ENCODE measurements at places on chromosomes 5 and 9.

DNA sequence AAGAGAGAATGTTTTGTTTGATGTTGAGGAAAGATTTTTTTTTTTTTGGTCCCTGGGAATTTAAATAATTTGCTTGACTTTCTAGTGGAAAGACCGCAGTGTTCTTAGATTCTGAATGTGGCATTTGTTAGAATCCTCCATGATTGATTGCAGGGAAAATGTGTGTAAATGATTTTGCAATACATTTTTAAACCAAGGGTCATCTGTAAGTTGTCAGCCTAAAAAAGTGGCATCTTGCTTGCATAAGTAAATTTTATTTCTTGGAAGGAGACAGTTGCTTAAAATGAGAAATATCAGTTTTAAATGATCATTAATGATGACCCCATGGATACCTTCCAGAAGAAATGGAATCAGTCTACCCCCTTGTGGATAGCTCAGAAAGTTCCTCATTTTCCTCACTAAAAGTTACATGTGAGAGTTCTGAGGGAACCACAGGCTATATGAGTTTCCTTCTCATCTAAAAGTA lies 105.1 kb upstream of the SLC25A48 start:
- no peak for DNase-seq

DNA sequence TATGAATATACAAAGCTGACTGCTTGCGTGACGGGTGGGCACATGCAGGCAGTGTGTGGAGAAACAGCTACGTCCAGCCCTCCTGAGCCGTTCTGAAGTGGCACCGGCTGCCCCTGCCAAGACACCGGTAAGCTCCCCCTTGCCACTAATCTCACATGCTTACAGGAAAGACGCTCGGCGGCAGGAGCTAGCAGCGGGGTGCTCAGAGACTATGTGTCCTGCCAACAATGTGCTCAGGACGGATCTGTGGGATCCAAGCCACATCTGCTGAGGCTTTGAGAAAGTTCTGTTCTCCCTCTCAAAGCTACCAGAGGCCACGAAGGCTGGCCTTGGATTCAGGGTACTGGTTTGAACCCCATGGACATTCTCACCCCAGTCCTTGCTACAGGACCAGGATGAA lies 157.2 kb upstream of the PHYKPL start:
- DNase-seq = no peak

DNA sequence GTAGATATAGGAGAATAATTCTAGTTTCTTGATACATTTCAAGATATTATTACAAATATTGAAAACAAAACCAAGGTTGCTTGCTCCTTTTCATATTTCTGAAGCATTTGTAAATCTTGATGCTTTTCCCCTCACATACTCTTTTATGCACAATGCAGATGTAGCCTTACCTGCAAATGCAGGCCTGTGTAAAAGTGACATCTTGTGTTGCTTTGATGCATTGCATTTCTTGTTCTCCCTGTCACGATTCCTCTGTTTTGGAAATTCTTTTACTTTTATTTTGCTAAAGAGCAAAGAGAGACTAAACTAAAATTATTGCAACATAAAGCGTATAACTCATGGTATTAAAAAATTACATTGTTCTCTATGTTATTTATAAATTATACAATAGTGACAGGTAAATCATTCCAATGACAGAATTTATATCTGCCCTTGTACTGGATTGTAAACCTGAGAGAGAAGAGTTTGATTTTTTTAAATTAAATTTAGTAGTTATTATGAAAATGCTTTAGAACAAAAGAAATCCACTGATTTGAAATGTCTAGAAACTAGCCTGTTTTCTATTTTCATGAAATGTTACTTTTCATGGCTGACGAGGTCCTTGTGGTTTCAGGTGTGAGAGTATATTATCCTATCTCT lies 970.0 kb downstream of the MAT2B start:
- peak; percentile 30 for DNase-seq

DNA sequence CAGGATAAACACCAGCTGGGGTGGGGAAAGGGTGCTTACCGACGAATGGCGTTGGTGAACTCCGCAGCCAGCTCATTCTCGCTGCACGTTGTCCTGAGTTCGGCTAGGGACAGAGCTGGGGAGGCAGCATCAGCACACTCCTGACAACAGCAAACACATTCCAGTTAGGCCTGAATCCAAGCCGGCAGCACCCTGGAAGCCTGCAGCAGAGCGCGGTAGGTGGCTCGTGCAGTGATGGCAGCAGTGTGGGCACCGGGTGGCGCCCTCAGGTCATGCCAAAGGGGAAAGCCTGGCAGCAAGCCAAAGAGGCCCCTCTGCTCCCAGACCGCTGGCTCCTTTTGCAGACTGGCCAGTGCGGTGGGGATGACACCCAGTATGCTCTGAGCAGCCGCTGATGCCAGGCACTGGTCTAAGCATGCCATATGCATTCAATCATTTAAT lies 66.9 kb downstream of the DCP2 start:
- no peak for DNase-seq

- DNase-seq = no peak
These were observed 38.2 kb upstream of the SLC2A8 start for GRCh38 chr9:127358770-127359169.

GRCh38 chr5:19301271-19301670 lies 686.7 kb downstream of the CDH18 start:
- DNase-seq = no peak

DNA sequence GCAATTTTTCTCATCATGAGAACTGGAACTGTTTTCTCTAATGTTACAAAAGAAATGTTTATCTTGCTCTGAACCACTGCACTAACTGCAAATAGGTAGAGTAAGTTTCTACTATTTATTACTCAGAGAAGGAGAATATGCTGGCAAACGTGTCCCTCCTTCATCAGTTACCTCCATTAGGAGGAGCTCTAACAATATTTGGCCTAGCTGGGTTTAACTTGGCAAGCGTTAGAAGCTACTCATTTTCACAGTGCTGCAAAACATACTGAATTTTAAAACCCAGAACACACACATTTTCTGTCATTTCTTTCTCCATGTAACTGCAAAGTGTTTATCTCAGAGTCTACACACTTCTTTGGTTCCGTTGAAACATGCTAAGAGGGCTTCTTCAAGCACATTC lies 101.0 kb upstream of the GABRG2 start:
- DNase-seq = no peak

DNA sequence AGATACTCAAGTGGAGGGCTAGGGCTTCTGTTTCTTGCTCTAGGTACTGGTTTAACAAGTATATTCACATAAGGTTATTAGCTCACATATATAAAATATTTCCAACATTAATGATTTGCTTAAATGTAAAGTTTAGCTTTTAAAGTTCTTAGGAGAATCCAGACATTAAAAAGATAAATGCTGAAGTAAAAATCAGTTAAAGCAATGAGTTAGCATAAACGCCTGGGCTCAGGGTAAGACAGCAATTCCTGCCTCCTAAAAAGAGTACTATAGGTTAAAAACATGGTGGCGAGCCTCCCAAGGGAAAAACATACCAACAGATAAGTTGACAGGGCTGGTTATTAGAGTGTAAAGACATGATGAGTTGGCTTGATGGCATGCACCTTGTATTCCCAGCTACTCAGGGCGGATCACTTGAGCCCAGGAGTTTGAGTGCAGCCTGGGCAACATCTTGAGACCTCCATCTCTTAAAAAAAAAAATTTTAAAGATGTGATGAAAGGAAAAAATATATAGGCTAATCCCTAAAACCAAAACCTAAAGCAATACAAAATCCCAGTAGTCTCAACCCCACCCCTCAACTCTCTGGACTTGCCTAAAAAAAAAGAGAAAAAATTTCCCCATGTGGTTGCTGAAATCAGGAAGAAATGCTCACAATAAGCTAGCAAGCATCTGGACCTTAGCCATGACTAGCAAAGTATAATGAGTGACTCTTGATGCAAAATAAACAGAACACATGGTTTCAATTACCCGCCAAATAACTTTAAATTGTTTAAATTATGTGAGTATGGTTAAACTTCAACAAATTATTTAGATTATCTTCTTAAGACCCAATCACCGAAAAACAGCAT lies 3.6 kb downstream of the GOLPH3 start:
- DNase-seq = no peak

DNA sequence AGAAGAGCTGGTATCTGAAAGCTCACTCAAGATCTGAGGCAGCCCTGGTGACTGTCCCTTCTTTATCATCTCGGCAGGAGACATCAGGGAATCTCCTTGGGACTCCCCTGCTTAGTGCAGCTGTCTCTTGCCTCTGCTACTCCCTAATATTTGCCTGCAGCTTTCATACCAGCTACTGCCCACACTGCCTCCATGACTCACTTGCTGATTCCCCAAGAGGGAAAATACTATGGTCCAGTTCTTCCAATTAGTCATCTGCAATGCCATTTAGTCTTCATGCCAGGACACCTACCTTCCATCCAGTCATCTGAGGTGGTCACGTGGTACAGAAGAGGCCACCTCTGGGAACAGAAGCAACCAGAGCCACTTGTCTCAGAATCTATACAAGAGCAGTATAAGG lies 270.8 kb downstream of the NTRK2 start:
- DNase-seq = no peak

DNA sequence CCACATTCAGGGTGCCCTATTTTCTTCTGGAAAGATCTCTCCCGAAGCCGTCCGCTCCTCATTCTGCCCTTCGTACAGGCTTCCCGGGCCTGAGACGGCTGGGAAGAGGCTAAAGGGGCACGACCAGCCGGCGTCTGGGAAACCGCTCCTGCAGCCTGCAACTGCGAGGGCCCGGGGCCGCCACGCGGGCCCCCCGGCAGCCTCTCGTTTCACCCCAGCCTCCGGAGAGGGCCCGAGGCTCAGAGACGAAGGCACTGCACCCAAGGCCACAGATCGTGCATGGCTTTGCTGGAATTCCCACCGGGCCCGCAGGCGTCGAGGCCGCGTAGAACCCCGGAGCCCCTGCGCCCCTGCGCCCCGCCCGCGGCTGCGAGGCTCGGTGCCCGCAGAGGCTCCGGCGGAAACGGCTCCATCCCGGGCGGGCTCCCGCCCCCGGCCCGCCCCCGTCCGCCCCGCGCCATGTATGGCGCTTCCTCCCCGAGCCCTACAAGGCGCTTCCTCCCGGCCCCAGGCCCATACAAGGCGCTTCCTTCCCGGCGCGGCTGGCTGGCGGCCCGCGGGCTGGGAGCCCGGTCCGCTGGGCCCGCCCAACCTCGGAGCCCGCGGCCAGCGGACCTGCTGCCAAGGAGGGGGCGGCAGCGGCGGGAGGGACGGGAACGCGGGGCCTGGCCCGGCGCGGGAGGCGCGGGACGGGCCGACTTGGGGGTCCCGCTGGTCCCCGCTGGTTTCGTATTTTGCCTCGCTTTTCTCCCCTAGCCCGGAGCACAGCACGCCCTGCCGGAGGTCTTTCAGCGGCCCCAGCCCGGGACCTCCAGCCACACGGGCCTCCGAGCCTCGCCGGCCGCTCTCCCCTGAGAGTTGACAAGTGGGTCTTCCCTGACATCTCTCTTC lies 26.6 kb downstream of the EGR1 start:
- peak; percentile 38 for DNase-seq

- DNase-seq = no peak
These were observed 8.5 kb upstream of the ACSL6 start for GRCh38 chr5:132019857-132020555.

- DNase-seq = peak; percentile 64
These were observed 2.3 kb downstream of the KLF9 start for GRCh38 chr9:70411930-70412831.

- DNase-seq = no peak
These were observed 98.6 kb downstream of the TMEM215 start for GRCh38 chr9:32881948-32882347.

- DNase-seq = no peak
These were observed 20.3 kb downstream of the LPCAT1 start for GRCh38 chr5:1503241-1504068.

DNA sequence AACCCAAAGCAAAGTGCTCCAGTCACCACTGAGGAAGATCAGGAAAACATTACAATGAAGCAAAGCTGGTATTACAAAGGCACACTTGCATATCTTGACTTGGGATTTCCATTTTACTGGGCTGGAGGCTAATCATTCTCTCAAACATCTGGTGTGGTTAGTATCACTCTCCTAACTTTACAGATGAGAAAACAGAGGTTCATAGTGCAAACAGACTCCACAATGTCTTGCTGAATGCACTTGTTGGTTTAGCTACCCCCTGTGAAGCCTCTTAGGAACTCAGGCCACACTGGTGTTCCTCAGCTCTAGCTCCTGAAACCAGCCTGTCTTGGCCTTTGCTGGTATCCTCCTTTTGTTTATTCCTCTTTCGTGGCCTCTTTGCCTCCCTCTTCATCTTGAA lies 29.5 kb upstream of the SMAD5 start:
- DNase-seq = no peak

GRCh38 chr5:146717951-146718350 lies 160.6 kb downstream of the PPP2R2B start:
- no peak for DNase-seq

DNA sequence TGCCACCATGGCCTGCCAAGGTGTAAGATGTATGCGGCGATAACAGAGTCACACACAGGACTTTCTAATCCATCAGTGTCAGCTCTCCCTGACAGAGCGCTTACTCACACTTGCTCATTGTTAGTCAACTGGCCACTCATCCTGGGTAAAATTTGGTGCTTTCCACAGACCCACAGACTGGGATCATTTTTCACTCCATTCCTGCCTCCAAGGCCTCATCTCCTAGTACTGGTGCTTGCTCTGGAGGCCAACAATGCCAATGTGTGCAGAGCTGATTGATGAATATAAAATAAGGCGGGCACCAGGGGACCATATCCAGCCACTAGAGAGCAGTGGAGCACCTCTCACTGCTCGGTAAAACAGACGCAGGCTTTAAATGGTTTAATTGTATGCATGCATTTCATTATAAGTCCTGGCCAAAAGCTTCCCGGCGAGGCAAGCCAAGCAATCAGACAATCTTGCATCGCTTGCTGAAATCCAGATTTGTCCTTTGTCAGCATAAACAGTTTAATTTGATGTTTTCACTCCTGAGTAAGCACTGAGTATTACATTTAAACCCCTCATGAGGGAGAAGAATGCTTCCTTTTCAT lies 22.3 kb downstream of the PSMB7 start:
- DNase-seq = peak; percentile 94

- peak; percentile 35 for DNase-seq
These were observed at the start of gene PTGER4 for GRCh38 chr5:40679913-40680681. Gene PTGER4 (plus strand): TSS chr5:40679915. CDS start chr5:40680994, 1,079 bp downstream.

DNA sequence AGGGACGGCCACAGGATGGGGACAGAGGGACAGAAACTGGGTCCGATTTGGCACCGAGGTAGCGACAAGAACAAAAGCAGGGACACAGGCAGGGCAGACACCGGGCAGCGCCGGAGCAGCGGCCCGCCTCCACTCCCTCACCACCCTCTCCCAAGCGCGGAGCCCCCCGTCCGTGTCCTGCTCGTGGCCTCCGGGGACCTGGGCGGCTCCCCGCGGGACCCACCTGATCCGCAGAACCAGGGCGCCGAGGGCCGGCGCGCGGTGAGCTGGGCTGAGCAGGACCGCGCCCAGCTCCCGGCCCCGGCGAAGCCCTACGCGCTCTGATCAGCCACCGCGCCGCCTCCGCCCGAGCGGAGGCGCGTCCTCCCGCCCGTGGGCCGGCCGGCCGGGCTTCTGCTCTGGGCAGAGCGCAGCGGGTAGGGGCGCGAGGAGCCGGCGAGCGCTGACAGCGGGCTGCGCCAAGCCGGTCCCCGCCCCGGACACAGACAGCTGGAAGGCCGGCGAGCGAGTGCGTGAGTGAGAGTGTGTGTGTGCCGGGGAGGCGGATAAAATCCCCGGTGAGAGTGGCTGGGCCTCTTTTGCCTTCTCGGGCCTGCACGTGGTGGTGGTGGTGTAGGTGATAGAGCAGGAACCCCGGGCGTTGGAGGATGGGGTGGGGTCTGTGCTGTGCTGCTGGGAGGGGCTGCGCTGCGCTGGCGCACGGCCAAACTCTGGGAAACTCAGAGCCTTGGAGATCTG lies at the start of gene GGTA1:
TSS of gene GGTA1 (minus strand) at position 418 of the 738 bp plus-strand sequence. CDS start 31,922 bp downstream, outside the sequence.
- DNase-seq = peak; percentile 44
